Kidney epithelial cell (primary cell): ENCODE measurements at places on chromosomes 2 and 18. TPM values are rescaled to one million over a fixed set of nuclear protein-coding genes. Genes with fewer than 3 reads are reported as not detected.
A peak's percentile ranks its signal among the peaks of the same experiment; 100 is the strongest.

The CDH7 gene
- total RNA-seq, result not detected in 2 replicates

The FBXO15 gene
- total RNA-seq, result 2.0 and 2.3 TPM in 2 replicates

The GBX2 gene
- 0.84 and 3.0 TPM in 2 replicates for total RNA-seq

The LHCGR gene
- total RNA-seq, result not detected in 2 replicates

The L3MBTL4 gene
- 9.8 and 12.5 TPM in 2 replicates for total RNA-seq

DNA sequence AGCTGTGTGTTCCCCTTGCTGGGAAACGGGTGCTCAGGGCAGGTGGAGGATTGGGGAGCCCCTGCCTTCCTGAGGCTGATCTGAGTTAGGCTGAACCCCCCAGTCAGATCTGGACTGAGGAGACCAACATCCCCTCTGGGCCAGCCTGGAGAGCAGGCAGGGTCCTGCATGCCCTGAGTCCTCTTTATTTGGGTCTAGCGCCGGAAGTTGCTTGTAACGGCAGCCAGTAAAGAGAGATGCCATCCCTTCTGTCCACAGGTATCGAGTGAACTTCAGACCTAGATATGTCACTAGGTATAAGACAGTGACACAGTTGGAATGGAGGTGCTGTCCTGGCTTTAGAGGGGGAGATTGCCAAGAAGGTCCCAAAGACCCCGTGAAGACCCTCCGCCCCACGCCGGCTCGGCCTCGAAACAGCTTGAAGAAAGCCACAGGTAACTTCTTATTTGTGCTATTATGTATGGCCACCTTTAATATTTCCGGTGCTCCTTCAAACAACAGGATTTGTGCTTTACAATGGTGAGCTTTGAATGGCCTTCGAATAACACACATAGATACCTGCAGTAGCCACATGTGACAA lies 38.0 kb downstream of the EMILIN2 start:
- DNase-seq, result no peak

- no peak for DNase-seq
Observed at GRCh38 chr18:76448256-76449110, 46.6 kb downstream of the ZNF516 start.

DNA sequence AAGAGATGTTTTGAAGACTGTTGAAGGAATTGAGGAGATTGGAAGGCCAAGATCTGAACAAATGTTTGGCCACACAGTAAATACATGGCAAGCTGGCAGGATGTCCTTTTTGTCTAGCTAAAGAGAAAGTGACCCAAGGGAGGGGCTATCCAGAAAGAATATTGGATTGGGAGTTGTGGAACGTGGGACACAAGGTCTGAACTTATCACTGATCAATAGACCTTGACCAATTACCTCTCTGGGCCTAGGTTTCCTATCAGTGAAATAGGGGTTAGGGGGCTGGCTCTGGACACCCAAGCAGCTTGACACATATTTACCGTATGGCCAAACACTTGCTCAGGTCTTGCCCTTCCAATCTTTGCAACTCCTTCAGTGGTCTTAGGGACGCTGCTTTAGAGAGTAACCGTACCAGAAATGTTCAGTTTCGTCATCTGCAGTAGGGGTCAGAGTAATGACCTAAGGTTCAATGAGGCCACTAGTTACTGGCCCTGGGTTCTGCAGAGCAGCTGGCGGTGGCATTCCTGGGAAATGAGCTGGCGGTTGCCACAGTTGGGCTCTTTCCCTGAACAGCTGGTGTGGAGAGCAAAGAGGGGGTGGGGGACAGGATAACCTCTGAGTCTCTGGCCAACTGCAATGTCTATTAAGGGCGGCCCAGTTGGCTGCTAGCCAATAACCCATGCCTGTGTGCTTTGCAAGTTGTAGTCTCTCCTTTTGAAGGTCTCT lies 70.1 kb upstream of the STPG4 start:
- peak; percentile 80 for DNase-seq

GRCh38 chr18:63098018-63098981 lies 221.3 kb downstream of the BCL2 start:
- no peak for DNase-seq

- peak; percentile 51 for DNase-seq
Observed at GRCh38 chr18:59748628-59749360, 51.6 kb upstream of the CCBE1 start.

GRCh38 chr2:33062665-33063250 lies 116.0 kb downstream of the LTBP1 start:
- DNase-seq, result no peak

GRCh38 chr2:120661551-120661950 lies 74.1 kb upstream of the GLI2 start:
- DNase-seq, result no peak

DNA sequence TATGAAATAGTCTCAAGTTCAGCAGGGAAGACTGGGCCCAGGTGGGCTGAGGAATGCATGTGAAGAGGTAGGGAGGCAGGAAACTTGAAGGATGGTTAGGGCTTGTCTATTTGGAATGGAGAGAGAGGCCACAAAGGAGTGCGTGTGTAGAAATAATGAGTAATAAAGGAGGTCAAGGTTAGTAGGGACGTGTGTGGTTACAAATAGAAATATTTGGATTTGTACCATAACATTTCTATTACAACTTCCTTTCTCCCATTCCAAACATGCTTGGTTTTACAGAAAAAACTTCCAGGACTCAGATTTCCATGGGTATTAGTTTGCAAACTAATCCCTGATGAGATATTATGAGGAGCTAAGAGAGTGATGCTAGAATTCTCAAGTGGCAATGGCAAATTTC lies 280.6 kb downstream of the NCKAP5 start:
- no peak for DNase-seq

- DNase-seq, result peak; percentile 69
Observed at GRCh38 chr2:10283106-10284062, 19.3 kb upstream of the HPCAL1 start.

GRCh38 chr2:126208266-126208665 lies 447.7 kb upstream of the GYPC start:
- no peak for DNase-seq

- DNase-seq, result no peak
Observed at GRCh38 chr2:46179037-46179621, 118.1 kb upstream of the EPAS1 start.

- DNase-seq, result no peak
Observed at GRCh38 chr2:105257981-105258380, 16.4 kb downstream of the GPR45 start.
